ENCODE measurements at places on chromosomes 13 and 19.
A peak's percentile ranks its signal among the peaks of the same experiment; 100 is the strongest.

DNA sequence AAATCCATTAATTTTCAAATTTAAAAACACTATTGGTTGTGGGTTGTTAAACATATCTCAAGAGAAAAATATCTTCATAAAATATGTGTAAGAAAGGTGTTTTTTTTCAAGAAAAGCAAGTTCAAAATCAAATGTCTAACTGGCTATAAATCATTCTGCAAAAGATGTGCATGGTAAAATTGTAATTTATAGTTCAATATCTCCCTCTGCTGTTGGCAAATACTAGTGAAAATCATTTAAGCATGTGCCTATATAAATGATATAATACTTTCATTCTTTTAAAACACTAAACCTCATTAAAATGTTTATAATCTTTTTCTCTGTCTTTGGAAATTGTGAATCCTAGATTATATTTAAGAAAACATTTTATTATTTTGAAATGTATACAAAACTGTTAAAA lies 17.2 kb upstream of the SLITRK6 start:
- no peak for DNase-seq

DNA sequence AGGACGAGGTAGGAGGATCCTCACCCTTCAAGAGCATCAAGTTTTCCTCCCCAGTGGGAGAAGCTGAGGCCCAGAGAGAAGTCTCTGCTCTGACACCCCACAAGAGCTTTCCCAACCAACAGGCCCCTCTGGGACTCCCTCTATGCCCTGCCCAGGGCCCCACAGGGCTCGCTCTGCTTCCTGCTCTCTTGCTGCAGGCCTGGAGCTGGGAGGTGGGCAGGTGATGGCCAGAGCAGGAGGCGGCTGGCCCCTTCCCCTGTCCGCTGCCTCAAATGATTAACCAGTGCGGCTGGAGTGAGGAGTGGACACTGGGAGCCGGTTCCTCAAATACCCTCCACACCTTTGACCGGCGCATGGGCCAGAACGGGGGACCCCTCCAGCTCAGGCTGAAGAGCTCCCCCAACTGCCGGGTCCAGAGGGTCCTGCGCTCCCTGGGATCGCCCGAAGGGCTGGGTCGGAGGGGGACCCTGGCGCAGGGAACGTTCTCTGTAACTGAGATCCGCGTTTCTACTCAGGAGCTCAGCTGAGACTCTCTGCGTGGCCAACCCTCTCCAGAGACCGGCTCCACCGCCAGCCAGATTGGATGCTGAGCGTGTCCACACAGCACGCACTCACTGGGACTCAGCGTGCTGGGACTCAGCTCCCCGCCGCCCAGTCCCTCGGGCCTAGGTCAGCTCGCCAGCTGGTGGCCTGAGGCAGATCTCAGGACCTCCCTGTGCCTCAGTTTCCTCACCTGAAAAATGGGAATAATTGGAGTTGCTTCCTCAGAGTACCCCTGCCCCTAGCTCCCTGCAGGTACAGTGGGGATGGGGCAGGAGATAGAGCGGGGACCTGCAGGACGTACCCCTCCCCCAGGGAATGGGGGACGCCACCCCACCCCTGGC lies 6.7 kb upstream of the ONECUT3 start:
- DNase-seq: no peak

DNA sequence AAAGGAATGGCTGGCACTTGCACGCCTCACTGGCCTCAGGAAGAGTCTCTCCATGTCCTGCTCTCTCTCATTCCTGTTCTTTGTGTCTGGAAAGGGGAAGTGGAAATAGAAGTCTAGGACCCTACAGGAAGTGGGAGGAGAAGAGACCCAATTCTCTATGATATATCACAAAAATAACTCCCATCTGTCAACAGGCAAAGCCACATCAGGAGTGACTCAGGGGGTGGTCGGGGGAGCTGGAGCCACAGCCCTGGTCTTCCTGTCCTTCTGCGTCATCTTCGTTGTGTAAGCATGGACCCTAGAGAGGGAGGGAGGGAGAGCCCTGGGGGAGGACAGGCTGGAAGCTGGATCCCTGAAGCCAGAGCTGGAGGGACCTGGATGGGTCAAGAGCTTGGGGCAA lies 3.0 kb downstream of the SIGLEC9 start:
- no peak for DNase-seq

GRCh38 chr19:14519860-14520407 lies 1.7 kb upstream of the DNAJB1 start:
- no peak for DNase-seq

DNA sequence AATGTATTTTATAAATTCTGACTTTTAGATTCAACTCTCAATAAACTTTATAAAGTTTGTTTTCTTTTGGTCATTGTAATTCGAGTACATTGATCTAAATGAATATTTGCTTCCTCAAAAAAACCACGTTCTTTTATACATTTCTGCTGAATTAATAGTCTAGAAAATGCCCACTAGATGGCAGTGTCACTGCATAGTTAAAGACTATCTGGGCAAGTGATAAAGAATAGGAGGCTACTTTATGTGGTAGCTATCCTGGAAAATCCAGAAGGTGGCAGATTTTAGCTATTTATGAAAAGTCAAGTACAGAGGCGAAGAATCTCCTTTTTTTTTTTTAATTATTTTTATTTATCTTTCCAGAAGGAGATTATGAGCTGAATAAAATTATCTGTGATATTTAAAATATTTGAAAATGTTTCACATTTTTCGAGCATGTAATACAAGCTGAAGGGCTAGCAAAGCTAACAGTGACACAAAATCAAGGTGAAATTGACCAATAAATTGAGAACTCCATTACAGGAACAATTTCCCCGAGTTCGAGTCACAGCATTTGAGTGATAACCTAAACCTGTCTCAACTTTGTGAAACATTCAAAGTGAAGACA lies 221.8 kb downstream of the OLFM4 start:
- DNase-seq: peak; percentile 57

- DNase-seq: no peak
Observed at GRCh38 chr19:12603714-12604113, 6.9 kb downstream of the ZNF490 start.

DNA sequence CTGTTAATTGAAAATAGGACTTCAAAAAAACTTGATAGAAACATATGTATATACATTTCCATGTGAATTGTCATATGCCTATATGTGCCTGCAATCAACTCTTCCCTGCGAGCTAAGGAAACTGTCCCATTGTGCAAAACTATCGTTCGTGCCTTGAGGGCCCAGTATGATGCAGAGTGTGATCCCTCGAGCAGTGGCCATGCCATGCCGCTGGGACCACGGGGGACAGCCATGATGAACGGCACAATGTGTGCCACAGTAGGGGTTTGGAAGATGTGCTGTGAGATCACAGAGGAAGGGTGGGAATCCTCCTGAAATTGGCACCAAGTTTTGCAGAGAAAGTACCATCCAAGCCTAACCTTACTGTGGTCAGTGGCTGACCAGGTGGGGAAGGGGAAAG lies 118.1 kb upstream of the SOX1 start:
- DNase-seq: no peak
